ENCODE measurements at places on chromosomes 6 and 20. TPM values are rescaled to one million over a fixed set of nuclear protein-coding genes. Genes with fewer than 3 reads are reported as not detected.

GRCh38 chr6:106167096-106167814 lies 81.1 kb downstream of the PRDM1 start:
- no peak for DNase-seq

DNA sequence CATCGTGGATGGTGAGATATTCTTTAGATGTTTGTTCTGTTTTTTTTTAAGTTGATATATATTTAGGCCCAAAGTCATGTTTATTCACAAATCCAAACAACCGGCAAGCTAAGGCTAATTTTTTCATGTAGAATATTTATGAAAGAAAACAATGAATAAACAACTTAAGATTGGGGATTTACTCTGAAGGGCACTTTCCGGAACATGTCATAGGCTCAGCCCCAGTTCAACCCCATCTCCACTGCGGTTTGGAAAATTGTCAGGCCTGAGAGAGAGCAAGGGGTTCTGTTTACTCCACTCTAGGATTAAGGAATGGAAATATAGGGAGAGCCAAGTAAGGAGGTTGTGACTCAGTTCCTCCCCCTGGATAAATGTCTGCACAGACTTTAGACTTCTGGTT lies 18.3 kb downstream of the RPS6KA2 start:
- peak; percentile 89 for DNase-seq

DNA sequence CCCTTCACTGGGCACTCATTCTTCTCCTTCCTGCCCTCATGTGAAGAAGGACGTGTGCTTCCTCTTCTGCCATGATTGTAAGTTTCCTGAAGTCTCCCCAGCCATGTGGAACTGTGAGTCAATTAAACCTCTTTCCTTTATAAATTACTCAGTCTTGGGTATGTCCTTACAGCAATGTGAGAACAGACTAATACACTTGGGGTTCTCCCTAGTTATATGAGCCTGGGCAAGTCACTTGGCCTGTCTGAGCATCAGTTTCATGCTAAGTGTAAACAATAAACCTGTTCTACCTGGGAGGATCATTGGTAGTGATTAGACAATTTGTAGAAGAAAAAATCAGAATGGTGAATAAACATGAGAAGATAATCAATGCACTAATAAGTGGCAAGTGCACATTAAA lies 162.2 kb upstream of the ARG1 start:
- DNase-seq: no peak

GRCh38 chr6:169503422-169504152 lies 198.2 kb downstream of the WDR27 start:
- DNase-seq: no peak

CCDC170 gene
- total RNA-seq: 0.54 TPM

DNA sequence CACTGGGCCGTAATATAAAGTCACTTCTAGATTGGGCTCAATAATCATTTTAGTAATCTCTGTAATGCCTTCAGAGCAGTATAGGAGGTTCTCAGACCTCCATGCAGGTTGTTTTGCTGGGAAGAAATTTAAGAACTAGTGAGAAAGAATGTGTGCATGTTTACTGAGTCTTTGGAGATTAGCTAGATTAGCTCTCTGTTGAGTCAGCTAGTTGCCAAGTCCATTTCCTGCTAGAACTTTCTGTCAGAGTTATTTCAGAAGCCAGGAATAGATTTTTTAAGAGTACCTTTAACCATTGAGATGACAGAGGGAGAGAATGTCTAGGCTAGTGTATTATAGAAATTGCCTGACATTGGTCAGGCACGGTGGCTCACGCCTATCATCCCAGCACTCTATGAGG lies 33.3 kb downstream of the ORC3 start:
- peak; percentile 45 for DNase-seq

GRCh38 chr20:8291873-8292272 lies 159.8 kb downstream of the PLCB1 start:
- DNase-seq: peak; percentile 77

GRCh38 chr6:44052419-44053023 lies 74.7 kb downstream of the MRPL14 start:
- DNase-seq: peak; percentile 80

LAMA2 gene
- 13.3 TPM for total RNA-seq

DNA sequence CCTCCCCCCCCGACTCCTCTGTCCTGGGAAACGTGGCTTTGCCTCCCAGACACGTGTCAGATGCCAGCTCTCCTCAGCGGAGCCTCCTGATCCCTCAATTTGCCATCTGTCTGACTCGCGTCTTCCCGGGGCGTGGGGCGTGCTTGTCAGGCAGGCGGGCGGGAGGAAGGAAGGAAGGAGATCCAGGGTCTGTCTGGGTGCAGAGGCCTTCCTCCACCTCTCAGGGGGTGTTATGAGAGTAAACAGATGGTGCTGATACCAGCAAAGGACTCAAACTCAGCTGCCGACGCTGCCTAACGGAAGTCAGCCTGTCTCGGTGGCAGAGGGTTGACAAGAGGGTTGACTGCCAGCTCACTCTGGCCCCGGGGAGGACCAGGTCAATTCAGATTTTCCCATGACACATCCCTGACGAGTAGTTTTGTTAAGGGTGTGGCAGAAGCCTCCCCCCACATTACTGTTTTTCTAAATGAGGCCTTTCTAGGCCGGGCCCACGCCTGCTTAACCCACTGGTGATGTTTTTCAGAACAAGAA lies 17.0 kb downstream of the UQCC2 start:
- DNase-seq: peak; percentile 38

SMLR1 gene
- not detected for total RNA-seq

CD24 gene
- 0.28 TPM for total RNA-seq

GRCh38 chr20:48919882-48920526 lies 1.5 kb upstream of the ARFGEF2 start:
- no peak for DNase-seq

- DNase-seq: peak; percentile 27
These were observed 608.4 kb downstream of the EPHA7 start for GRCh38 chr6:92810913-92811312.

NXT1 gene
- 25.5 TPM for total RNA-seq

DNA sequence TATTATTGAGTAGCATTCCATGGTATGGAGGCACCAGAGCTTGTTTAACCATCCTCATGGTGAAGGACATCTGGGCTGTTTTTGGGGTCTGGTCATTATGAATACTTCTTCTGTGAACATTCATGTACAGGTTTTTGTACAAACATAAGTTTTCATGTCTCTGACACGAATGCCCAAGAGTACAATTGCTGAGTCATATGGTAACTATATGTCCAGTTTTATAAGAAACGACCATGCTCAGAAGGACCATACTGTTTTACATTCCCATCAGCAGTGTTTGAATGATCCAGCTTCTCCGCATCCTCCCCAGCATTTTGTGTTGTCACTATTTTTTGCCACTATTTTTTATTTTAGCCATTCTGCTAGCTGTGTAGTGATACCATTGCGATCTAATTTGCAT lies 188.6 kb downstream of the KHDC1L start:
- DNase-seq: no peak

GRCh38 chr6:128641703-128642102 lies 121.3 kb upstream of the PTPRK start:
- peak; percentile 64 for DNase-seq

GRCh38 chr6:156164701-156165452 lies 612.3 kb upstream of the ARID1B start:
- no peak for DNase-seq

All from IMR-90 (cell line).